M059J (cell line): ENCODE measurements at places on chromosomes 2 and 18. TPM values are rescaled to one million over a fixed set of nuclear protein-coding genes. Genes with fewer than 3 reads are reported as not detected.

Gene PLCL1
- total RNA-seq, result 0.02 TPM in 1 of 2 replicates, not detected in the other

Gene LOXL3
- total RNA-seq, result 43.9 and 66.9 TPM in 2 replicates

Gene DUSP28
- 3.6 and 4.1 TPM in 2 replicates for total RNA-seq

Gene MAP3K2
- 22.9 and 28.8 TPM in 2 replicates for total RNA-seq

Gene FAM110C
- total RNA-seq, result 0.15 TPM in 1 of 2 replicates, not detected in the other

Gene GRB14
- 0.15 TPM in 1 of 2 replicates, not detected in the other for total RNA-seq

Gene DSG4
- total RNA-seq, result not detected in 2 replicates

GRCh38 chr2:219125886-219126270 is 34.7 kb downstream of the NHEJ1 start:
- peak; percentile 45 for DNase-seq

GRCh38 chr2:65388051-65388531 is 44.3 kb downstream of the SPRED2 start:
- no peak for DNase-seq

GRCh38 chr2:232976666-232977437 is 36.2 kb downstream of the NGEF start:
- no peak for DNase-seq

DNA sequence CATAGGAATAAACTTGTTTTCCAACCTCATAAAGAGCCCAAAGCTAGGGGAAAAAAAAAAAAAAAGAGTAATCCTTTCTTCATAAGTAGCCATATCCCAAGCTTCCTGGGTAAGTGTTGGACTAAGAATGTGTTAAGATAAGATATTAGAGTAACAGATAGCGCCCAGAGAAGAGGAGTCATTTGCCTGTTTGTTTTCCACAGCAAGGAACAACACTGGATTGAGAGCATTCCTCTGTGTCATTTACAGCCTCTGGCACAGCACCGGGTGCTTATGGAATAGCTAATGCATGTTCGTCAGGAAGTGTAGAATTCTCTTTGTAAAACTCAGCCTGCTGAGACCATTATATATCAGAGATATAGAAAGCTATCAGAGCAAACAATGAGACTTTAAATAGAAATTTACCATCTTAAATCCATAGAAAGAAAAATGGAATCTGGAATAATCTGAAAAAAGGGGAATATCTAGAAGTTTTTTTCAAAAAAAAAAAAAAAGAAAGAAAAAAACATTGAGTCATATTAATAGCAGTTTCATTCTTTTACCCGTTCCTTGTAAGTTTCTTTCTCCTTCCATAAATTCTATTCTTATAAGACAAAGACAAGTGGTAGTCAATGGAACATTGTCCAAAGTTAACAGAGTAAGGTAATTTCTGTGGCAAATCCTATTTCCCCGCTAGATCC is 37.6 kb downstream of the LRP2 start:
- DNase-seq, result no peak

DNA sequence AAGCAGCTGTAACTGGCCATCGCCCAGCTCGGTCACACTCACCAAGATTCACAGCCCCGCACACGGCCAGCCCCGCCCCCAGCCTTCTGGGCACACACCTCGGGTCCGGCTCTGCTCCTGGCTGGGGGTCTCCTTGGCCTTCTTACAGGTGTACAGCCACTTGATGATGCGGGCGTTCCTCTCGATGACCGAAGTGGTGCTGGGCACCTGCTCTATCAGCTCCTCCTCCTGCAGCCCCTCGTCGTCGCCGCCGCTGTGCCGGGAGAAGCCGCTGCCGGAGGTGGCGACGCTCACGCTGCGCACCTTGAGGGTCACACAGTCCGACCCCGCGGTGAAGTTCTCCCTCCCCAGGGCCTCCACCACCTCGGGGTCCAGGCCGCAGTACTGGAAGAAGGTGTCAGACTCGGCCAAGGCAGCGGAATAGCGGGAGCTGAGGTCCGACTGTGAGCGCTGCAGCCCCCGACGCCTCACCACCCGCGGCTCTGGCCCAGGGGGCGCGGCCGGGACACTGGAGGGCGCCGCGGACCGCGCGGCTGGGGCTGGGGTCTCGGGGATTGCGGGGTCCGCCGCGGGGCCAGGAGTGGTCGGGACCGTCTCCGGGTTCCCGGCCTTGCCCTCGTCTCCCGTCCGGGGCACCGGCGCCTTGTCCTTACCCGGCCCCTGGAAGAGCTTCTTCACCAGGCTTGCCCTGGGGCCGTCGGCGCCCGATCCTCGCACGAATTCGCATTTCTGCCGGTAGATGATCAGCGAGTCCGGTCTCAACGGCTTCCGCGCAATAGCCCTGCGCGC is 769 bp downstream of the FAM110C start:
- no peak for DNase-seq

- DNase-seq, result no peak
Observed at GRCh38 chr2:121284463-121285449, at the start of gene TFCP2L1. TFCP2L1 (minus strand) TSS chr2:121285202; CDS start chr2:121285109, 93 bp downstream.

DNA sequence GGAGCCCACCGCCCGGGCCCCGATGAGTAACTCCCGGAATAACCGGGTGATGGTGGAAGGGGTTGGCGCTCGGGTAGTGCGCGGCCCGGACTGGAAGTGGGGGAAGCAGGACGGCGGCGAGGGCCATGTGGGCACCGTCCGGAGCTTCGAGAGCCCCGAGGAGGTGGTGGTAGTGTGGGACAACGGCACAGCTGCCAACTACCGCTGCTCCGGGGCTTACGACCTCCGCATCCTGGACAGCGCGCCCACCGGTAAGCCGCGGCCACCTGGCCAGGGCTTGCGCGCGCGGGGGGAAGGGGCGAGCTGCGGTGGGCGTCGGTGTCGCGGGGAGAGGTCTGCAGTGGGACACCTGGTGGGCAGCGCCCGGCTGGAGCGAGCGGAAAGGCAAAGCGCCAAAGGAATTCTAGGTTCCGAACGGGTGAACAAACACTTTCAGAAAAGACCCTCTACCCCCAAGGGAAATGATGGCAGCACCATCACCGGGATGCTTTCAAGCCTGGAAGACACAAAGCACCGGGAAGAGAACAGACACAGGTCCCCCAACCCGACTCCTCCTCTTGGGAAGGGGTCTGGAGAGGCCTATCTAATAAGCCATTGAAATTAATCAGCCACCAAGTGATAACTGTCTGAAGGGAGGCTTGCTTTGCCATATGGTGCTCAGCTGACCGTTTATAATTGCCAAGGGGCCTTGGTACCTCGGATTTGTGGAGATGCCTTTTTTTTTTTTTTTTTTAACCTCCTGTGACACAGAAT is 1.1 kb downstream of the MIB1 start:
- DNase-seq, result peak; percentile 40

GRCh38 chr2:191358325-191359025 is 113.3 kb downstream of the MYO1B start:
- DNase-seq, result no peak

- DNase-seq, result peak; percentile 3
Observed at GRCh38 chr18:75926811-75927210, 499.3 kb upstream of the SMIM21 start.

DNA sequence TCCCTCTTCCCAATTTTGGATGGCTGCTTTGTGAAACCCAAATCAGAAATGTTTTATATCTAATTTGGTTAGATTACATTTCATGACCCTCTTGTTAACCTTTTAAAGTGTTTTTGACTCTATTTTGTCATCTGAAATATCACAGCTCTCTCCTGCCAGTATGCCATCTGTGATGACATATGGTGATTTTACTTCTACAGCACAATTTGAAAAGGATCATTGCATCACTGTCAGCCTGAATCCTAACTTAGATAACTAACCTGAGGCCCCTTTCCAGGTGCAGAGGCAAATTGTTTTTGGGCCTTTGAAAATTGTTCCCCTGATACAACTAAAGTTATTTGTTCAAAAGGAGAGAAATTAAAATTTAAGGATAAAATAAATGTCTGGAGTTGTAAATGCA is 1023.4 kb upstream of the LRRTM1 start:
- DNase-seq, result no peak

DNA sequence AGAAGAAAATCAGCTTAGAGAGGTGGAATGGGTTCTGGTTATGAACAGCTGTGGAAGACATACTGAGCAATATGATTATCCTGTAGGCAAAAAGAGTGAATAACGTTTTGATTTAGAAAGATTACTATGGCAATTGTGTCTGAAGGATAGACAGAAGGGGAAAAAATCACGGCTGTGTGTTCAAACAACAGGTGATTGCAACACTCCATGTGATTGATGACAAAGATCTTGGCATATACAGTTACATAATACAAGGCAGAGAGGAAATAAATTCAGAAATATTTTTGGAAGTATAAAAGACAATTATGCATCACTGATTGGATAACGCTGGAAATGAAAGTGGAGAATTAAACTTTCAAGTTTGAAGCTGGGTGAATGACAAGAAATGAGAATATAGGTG is 58.5 kb upstream of the KCNJ3 start:
- no peak for DNase-seq

DNA sequence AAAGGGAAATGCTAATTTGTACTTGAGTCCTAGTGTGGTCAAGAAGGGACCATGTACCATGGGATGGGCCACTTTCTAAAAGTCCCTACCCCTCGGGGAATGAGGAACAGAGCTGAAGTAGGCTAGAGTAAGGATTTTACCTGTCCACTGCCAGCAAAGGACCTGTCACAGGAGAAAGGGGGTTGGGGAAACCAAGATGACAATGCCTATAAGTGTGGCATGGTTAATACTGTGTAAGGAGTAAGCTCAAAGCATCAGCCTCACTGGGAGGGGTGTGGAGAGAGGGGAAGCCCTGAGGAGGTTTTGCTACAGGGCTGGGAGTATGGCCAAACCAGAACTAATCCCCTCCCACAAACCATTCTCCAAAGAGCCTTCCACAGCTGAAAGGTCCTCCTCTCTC is 15.8 kb downstream of the GKN2 start:
- peak; percentile 60 for DNase-seq
